ENCODE measurements at places on chromosomes 5 and 9.
A peak's percentile ranks its signal among the peaks of the same experiment; 100 is the strongest.

GRCh38 chr5:139855946-139856540, 60.4 kb downstream of the PSD2 start:
- no peak for DNase-seq

DNA sequence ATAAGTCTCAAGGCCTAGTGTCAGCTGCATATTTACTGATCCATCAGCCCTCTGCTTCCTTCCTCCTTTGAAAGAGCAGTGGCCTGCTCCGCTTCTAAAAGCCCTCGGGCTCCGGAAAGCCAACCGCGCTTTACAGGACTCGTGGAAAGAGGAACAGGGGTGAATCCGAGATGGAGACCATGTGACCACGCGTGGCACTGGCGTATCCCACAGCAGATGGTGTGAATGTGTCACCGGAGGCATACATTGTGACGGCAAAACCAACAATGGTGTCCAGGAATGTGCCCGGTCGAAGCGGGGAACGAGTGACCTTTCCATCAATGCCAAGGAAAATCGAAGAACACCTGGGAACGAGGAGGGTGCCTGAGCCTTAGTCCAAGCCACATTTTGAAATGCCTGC, 484.6 kb downstream of the SPATA31A7 start:
- no peak for DNase-seq

DNA sequence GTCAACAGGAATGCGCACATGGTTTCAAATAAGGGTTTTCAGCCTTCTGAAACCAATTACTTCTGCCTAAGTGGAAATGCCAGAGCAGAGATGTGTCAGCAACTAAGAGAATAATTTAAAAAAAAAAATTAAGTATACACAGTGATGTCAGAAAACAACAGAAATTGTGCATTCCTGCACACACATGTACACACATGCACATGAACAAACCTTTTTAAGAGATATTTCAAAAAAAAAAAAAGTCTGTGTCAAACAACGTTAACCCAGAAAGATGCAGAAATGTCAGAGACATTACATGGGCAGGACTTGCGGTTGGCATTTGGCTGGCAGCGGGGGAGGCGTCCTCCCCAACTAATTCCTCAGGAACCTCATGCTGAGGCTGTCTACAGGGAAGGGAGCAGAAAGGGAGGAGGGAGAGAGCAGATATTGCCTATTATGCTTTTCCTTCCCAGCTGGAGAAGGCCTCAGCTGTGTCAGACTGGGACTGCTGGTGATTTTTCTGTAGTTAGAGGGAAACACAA, 536.9 kb upstream of the WWC1 start:
- DNase-seq: no peak

- DNase-seq: no peak
Observed at GRCh38 chr5:141637123-141637766, 448 bp downstream of the RELL2 start.

GRCh38 chr5:54040804-54041203, 269.6 kb downstream of the ARL15 start:
- DNase-seq: no peak

DNA sequence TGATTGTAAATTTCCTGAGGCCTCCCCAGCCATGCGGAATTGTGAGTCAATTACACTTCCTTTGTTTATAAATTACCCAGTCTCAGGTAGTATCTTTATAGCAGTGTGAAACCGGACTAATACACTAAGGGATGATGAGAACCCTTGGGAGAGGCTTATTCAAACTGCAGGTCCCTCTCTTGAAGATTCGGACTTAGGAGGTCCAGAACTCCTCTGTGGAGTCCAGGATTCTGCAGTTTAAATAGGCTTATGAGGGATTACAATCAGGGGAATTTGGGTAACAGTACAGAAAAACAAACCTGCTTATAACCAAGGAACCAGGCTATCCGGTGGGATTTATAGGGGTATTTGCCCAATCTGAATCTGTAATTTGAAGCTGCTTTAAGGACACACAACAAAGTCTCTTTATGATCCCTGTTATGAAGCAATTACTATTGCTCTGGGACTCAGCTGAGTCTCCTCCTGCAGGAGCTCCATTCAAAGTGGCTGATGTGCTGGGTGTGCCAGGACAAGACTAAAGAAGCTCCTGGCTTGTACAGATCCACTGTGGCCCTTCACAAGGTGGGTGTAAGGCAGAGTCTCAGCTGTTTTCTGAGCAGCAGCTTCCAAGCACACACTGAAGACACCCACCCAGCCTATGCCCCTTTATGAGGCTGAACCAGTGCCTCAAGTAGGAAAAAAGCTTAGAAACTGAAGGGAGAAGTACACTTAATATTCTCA, 41.8 kb upstream of the LHFPL2 start:
- DNase-seq: no peak

GRCh38 chr5:1294206-1294834, 548 bp downstream of the TERT start:
- DNase-seq: no peak

GRCh38 chr5:55993013-55993412, 1.8 kb downstream of the IL6ST start:
- no peak for DNase-seq

DNA sequence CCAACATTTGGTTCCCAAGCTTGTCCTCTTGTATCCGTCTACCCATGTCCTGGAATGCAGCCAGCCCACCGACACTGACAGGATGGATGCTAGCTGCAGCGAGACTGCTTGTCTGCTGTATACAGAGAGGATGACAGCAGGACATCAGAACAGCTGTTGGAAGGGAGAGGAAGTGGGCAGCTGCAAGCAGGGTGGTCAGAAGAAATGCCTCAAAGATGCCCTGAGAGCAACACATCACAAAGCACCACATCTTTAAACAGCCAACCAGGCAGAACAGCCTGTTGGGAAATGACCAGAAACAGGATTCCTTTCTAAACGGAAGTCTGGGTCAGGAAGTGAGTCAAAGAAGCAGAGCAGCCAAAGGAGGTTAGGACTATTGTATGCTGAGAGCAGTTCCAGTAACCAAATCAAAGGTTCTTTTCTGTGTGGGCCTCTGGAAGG, 219.1 kb downstream of the NDUFS4 start:
- no peak for DNase-seq

- no peak for DNase-seq
Observed at GRCh38 chr5:78095125-78095524, 199.4 kb downstream of the AP3B1 start.

GRCh38 chr9:123523001-123523400, 167.0 kb downstream of the CRB2 start:
- no peak for DNase-seq

- DNase-seq: no peak
Observed at GRCh38 chr9:77933019-77933418, 98.6 kb downstream of the GNAQ start.

DNA sequence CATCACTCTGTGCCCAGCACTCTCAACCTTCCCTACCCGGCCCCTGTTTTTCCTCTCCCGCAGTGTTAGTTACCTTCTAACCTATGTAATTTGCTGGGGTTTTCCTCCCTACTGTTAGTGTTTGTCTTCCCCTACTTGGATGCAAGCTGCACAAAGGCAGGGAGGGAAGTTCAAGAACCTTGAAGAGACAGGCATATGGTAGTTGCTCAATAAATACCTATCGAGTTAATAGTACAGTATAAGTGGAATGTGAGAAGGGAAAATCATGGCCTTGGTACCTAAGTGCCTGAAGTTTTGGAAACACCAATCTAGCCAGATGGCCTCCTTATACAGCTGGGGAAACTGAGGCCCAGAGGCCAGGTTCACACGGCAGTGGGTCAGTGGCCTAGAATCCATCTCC, 24.2 kb downstream of the PDGFRB start:
- no peak for DNase-seq

DNA sequence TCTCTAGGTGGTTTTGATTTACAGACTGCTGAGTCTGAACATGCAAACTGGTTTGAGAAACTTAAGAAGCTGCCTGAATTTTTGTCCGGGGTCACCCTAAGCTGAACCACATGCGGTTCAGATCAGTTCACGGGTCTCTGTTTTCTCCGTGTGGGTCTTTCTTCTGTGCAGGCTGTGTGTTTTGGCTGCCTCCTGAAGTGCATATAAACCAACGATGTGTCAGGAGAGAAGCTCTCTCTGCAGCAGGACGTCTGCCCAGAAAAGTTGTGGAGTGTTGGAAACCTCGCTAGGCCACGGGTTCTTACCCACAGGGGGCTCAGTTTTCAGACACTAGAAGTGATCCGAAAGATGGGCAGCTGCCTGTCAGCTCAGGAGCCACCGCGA, 364.2 kb downstream of the IRX2 start:
- DNase-seq: no peak

- no peak for DNase-seq
Observed at GRCh38 chr5:180844432-180844831, 16.6 kb downstream of the ZFP62 start.

DNA sequence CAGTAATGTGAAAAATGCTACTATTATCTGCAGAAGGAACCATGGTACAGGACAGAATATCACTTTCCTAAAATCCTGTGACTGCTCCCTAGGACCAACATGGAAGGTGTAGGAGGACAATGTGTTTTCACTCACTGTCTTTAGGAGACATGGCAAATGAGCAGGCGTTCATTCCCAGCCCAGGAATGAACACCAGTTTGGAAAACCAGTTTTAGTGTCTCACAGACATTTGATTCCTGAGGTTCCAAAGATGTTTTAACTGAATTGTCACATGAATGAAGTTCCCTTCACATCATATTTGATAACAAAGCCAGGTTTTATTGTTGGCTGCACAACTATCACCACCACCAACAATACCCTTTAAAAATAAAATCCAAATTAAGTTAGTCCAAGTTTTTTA, 178.2 kb downstream of the ENC1 start:
- DNase-seq: no peak

GRCh38 chr9:109556061-109556460, 58.0 kb upstream of the PTPN3 start:
- DNase-seq: no peak

DNA sequence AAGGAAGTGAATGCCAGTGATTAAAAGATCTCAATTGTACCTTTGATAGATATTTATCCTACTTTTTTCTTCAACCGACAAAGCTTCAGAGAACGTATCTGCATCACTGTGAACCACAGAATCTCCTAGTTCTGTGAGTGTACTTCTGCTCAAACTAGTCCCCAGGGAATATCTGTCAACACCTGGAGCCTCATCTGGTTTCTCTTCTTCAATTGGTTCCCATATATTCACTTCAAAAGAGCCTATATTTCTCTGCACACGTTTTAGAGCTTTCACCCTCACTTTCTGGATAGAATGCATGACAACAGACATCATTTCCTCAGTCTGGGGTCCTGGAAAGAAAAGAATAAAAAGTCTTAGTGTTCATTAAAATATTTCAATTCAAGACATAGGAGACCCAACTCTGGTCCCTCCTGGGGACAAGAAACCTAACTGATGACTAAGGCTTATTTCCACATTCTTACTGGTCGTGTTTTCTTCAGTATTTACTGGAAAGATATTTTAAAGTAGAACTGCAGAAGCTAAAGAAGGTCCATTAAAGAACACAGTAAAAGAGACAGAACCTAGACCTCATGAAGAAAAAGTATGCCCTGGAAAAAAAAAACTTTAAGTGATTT, 64.3 kb downstream of the CPLANE1 start:
- DNase-seq: no peak

GRCh38 chr5:159640446-159640845, 275.8 kb upstream of the ADRA1B start:
- DNase-seq: no peak

DNA sequence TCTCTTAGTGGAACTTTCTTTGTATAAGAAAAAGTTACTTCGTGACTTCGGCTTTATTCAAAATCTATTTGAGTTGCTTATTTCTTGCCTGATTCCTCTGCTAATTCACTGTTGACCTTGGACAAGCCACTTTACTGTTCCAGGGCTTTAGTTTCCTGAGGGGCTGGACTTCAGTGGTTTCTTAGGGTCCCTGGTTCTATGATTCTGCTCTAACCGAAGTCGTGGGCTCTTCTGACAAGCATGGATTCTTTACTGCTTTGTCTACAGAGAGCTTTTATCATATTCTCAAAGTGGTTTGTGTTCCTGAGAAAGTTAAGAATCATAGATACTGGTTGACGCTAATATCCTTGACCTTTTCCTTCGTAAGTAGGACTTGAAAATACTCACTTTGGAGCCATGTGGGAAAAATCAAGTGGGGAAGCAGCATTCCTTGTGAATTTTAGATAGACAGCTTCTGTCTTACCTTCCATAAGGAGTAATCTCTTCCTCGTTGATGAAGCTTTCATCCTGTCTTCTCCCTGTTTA, 21.1 kb downstream of the EXOSC2 start:
- DNase-seq: no peak

DNA sequence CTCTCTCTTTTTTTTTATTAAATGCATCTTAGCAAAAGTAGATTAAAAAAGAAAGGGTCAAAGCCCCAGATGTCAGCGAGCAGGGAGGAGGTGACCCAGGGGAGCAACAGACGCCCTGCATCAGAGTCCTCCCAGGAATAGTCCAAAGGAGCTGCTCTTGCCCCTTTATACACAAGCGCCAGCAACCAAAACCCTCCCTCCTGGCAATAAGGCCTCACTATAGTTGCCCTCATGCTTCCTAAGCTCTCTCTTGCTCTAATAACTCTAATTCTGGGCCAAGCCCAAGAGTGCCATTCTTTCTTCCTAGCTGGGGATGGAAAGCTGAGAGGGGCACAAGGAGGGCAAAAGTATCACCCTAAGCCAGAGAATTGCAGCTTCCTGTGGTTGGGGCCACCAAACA, 26.3 kb downstream of the PCDHGC5 start:
- DNase-seq: no peak

DNA sequence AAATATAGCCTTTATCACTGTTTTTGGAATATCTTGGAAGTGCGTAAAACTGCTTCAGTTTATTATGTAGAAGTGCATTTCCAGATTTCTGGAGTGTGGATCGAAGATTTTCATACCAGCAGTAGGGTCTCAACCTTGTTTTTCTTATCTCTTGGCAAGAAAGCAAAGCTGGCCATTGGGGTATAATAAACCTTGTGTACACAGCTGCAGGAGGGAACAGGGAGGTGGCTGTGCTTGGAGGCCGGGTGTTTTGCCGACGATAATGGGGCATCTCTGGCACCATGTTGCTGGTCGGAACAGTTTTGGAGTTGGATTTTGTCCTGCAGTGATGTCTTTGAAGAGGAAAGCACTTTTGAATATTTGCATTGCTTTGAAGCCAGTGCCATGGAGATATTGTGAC, 308.8 kb upstream of the DMRT1 start:
- peak; percentile 81 for DNase-seq

DNA sequence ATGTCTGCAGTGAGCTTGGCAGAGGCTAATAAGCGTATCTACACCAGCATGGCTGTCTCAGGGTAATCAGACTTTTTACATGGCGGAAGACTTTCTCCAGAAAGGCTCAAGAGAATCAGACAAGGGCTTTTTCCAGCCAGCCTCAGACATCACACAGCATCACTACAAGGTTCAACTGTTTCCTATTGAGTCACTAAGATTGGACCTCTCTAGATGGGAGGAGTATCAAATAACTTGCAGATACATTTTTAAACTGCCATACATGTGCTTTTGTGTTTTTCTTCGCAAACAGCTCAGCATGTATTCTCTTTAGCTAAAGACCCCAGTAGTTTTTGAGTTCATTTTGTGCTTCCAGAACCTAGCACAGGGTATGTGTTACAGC, 22.9 kb upstream of the PIK3R1 start:
- no peak for DNase-seq
